ENCODE measurements at places on chromosomes 6 and 20.

DNA sequence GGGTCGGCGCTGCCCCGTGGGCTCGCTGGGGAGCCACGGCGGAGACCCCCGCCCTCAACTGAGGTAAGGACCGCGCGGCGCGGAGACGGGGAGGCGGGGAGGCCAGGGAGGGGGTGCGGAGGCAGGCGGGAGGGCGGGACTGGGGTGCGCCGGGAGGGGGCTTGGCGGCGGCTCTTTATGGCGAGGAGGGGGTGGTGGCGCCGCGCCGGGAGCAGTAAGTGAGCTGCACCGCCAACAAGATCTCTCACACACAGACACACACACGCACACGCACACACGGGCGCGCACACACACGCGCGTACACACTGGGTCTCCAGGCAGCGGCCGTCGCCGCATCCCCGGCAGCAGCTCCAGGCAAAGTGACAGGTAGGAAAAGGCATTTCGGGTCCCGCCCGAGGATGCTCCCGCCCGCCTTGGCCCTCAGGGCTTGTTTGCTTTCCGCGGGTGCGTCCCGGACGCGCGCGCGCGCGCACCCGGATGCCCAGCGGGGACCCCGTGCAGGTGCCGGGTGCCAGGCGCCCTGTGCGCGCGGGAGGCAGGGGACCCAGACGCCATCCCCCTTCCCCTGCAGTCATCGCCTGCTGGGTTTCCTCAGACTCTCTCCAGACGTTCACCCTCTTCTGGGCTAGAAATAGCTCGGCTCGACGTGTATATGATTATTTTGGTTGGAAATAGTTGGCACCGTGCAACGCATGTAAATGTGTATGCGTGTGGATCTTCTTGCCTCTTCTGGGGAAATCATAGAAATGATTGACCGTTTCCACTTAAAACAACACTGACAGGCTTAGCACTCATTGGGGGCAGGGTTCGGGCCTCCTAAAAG is at the start of gene PLCB4:
PLCB4 (plus strand) TSS at position 247 of the 823 bp plus-strand sequence. CDS start 238,728 bp downstream, outside the sequence.
- no peak for DNase-seq

DNA sequence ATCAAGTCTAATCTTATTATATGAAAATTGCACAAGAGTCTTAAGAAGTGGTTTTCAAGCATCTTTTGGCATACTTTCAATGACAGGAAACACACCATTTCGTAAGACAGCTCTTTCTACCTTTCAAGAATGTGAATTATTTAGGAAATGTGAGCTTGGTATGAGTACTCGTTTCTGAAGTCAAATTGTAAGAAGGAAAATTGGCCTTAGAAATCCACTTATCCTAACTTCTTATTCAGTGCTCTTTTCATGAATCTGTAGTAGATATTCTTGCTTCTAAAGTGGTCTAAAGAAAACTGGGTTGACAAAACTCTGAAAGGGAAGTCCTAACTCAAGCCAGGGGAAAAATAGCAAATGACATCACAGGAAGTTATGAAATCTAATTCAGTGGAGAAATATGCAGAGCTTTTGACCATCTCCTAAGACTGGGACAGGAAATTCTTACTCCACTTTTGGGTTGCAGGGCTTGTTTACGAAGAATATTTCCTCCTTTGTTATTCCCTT is 38.5 kb upstream of the OGFRL1 start:
- no peak for DNase-seq

DNA sequence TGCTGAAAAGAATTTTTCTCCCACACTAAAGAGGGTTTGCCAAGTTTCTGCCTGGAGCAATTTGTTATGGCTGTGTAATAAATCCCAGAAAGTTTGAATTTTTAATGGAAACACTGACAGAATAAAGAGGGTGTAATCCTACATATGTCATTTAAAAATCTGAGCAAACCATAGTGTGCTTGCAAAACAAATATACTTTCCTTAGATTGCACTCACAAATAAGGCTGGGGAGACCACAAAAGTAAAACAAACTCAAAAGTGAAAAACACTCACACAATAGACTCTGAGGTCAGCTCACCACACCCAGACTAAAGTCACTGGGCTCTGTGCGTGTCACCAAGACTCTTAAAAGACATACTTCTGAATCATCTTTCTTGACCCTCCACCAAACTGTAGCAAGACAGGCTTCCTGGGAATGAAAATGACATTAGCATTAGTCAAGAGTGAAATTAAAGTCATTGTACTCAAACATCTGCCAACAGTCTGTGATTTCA is 4.8 kb upstream of the ATXN1 start:
- no peak for DNase-seq

- DNase-seq: no peak
These were observed 158.3 kb downstream of the OPRM1 start for GRCh38 chr6:154197196-154197860.

- DNase-seq: no peak
These were observed 442.6 kb upstream of the MARCKS start for GRCh38 chr6:113414511-113414910.

DNA sequence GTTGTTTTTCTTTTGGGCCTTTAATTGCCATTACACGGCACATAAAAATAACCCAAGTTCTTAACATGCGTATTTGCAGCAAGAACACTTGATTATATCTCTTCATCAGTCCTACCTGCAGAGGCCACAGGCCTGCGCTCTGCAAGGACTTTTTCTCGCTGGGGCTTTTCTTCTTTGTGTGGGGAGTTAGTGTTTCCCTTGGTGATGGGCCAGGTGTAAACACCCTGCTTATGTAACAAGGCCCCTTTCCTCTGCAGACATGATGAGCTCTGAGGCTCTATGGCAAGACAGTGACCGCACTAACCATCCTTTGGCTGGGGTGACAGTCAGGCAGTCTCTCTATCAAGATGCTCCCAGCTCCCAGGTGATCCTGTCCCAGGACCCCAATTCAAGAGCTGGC is 97.8 kb upstream of the PCSK2 start:
- DNase-seq: no peak

DNA sequence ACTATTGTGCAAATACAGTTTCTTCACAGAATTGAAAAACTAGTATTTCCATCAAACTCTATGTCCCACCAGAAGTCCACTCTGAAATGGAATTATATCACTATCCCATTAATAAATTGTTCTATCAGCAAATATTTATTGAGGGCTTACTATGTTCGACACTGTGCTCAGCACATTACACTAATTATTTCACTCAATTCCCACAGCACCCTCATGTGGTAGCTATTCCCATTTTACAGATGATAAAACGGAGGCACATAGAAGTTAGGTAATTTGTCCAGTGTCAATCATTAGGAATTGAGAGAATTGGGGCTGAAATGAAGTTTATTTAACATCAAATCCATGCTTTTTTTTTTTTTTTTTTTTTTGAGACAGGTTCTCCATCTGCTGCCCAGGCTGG is 52.5 kb downstream of the MKKS start:
- no peak for DNase-seq
